ENCODE measurements at places on chromosomes 5 and 9.

GRCh38 chr9:132348676-132349075, 6.1 kb downstream of the SETX start:
- DNase-seq, result no peak

- peak; percentile 29 for DNase-seq
Observed at GRCh38 chr5:142816531-142817430, 46.6 kb downstream of the ARHGAP26 start.

GRCh38 chr9:23700359-23700758, 125.7 kb downstream of the ELAVL2 start:
- no peak for DNase-seq

- no peak for DNase-seq
Observed at GRCh38 chr9:95350266-95350665, 32.8 kb upstream of the FANCC start.

Measured in COLO829 (cell line).